ENCODE measurements at places on chromosomes 3 and 15. TPM values are rescaled to one million over a fixed set of nuclear protein-coding genes. Genes with fewer than 3 reads are reported as not detected.

DNA sequence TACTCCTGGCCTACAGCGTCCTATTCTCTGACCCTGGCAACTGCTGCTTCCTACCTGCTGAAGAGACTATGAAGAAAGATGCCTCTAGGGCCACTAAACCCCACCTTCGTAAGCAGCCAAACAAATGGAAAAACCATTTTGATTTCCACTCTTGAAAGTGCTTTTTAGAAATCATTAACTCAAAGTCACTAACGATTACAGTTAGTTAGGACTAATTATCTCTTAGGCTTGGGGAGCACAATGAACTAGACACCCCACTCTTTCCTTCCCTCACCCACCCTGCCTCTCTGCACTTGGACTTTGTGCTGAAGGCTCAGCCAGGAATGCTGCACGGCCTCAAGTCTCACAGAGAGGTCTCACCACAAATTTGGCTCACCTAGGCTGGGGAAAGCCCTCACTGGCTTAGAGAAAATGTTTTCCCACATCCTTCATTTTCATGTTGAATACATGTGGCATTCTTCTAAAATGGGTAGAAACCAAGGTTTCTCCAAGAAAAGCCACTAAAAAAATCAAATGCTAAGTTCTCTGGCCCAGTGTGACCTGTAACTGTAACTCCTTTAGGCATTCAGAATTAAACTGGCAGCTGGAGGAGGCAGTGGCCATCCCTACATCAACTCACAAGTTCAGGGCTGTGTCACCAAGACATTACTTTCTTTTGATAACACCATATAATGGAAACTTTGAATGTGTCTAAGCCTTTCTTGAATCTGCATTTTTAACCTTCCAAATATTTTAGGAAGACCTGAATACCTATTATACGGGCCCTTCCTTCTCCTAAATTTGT is 47.1 kb downstream of the NPTN start:
- no peak for DNase-seq

The CCR8 gene
- polyA plus RNA-seq = not detected

The TMIE gene
- 0.63 TPM for polyA plus RNA-seq

The HIGD2B gene
- polyA plus RNA-seq = not detected

GRCh38 chr3:115503394-115503793 is 119.9 kb upstream of the GAP43 start:
- no peak for DNase-seq

DNA sequence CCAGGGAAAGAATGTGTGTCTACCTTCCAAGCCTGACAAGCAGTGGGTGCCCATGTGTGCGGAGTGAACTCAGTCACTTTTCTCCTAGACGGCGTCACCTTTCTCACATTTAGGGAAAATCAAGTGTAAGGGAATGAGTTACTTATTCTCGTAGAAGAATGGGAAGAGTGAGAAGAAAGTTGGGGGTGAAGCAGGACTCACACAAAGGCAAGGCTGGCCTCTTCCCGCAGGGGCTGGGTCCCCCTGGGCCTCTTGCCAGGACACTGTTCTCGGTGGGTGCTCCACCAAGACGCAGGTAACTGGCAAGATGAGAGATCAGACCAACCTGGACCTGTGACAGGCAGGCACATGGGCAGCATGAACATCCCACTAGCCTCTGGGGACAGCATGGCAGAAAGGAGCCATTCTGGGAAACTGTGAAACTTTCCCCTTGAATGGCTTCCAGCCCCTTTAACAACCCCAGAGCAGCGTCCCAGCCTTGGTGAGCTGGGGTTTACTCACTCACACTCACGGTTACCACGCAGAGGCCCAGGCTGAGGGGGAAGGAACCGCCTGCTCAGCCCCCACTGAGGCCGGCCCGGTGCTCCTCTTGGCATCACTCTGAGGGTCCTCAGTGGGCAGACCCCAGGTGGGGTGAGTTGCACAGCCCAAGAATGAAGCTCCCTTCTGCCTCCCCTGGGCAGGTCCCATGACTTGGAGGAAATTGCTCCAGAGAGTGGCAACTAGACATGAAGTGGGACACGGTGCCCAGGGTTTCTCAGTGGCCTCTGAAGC is 15.0 kb upstream of the SRP14 start:
- no peak for DNase-seq

Data from hindlimb muscle (tissue), 1 donor.